Activated CD4-positive, alpha-beta T cell treated with anti-CD3 and anti-CD28 coated beads, Interleukin-10, Interleukin-2, amounts not matched to agents 100 ng/mL and 50 ng/mL, durations not matched to agents 16 hours and 8 hours (primary cell): ENCODE measurements at places on chromosomes 12 and 14.

- DNase-seq, result peak; percentile 18
These were observed 25.1 kb downstream of the TESPA1 start for GRCh38 chr12:54959291-54960018.

DNA sequence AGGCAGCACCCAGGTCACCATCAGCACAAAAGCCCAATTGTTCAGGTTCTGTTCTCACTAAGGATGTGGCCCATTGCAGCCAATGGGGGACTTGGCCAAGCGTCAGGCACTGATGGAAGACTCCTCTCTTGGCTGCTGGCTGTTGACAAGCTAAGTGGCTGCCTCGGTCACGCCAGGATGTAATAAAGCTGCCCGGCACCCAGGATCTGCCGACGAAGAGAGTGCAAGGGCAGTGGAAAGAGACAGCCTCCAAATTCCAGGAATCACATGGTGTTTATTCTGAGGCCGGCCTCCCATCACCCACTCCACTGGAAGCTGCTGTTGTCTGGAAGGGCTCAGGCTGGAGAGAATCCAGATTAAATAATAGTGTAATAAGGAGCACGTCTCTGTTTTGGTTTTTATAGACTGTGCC, 451.8 kb upstream of the TBX3 start:
- DNase-seq, result no peak

DNA sequence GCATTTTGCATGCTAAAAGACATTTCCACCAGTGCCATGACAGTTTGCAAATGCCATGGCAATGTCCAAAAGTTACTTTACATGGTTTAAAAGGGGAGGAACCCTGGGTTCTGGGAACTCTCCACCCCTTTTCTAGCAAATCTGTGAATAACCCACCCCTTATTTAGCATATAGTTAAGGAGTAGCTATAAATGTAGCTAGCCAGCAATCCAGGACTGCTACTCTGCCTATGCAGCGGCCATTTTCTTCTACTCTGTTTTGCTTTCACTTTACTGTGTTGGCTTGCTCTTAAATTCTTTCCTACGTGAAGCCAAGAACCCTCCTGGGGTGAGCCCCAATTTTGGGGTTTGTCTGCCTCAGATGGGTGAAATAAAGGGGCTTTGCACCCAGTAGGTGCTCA, 141.0 kb downstream of the PTPN11 start:
- no peak for DNase-seq

DNA sequence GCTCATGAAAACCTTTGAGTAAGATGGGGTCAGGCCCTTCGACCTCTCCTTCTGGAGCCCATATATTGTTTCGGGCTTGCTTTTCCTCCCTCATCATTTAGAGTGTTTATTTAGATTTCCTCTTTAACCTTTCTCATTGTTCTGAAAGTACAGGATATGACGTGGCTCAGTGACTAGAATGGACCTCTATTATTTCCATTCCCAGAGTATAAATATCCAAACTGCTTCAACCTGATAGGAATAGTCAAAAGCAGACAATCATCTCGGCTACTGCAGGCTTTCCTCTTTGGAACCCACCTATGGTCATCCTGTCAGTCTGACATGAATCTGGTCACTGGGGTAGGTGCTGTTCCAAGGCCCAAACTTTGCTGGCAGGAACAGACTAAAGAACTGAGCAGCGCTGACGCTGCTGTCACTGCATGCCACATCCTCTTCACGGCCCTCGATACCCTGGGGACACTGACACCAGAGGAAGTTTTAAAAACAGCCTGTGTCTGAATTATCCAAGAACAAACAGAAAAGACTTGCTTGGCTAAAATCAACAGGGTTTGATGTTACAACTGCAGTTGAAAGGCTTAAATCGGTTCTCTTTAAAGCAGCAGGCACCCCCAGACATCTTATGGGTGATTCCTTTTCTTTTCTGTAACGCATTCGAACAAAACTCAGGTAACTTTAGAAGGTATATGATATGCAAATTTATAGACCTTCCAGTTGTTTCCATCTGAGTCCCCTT, 5.0 kb upstream of the DDX47 start:
- DNase-seq, result peak; percentile 73

DNA sequence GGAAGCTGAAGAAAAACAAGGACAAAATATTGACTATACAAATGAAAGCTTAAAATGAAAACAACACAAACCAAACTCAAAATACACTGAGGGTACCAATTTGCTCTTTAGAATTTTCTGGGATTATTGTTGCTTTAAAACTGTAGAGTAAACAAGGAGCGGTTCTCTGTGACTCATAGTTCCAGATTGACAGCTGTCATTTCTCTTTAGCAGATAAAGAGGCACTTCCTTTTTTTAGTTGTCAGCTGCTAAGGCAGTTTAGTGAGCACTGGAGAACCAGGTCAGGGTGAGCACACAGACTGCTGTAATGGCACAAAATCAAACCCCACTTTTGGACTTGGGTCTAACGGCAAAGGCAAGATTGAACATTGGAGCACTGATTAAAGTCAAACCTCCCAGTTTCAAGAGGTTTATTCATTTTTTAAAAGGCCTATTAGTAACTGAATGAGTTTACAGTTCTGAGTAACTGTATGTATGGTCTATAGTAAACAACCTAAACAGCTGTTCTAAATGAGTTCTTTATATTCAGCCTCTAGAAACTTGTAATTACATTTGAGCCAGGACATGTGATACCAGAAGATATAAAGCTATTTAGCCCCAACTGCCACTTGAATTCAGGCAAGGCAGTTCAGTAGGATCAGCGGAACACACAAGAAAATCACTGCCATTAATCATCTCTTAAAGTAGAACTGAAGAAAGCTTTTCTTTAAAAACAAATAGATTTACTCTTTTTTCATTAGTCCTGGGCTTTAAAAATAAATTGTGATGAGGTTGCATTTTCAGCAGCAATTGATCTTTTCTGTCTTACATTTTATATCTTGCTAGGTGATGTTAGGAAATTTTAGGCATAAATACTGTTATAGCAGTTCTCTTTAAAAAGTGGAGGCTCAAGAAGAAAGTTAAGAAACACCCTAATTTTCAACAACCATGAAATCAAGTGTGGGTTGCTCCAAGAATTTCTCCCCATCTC, 71.7 kb upstream of the PRICKLE1 start:
- no peak for DNase-seq

DNA sequence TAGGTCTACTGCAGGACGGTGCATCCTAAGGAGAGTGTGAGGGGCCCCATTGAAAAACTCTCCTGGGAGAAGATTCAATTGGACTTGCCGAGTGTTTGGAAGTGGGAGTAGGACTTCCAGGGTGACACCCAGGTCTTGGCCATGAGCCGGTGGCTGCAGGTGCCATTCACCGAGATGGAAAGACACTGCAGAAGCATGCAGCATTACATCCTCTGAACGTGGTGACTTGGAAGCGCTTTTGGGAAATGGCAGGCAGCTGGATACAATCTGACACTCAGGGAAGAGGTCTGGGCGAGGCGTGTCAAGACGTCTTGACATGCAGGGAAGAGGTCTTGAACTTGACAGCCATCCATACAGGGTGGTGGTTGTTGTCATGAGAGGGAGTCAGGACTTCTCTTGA, 126.9 kb downstream of the PAPOLA start:
- DNase-seq, result no peak

DNA sequence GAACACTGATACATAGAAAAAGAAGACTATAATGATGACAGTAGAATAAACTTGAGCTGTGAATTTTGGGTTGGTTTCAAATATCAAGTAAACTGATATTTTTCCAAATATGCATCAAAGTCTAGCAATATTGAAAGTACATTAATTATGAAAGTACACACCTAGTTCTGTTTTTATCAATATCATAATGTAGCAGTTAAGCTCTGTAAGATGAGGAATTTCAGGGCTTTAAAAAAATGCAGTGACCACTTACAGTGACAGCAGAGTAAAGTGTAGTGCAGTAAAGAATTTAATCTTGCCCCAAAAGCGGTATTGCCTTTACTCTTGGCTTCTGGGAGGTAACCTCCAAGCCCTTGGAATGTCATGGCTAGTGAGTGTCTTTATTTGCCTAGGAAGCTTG, 102.9 kb upstream of the ABCD2 start:
- peak; percentile 70 for DNase-seq

- DNase-seq, result no peak
These were observed 39.4 kb downstream of the TCHP start for GRCh38 chr12:109939504-109939903.

DNA sequence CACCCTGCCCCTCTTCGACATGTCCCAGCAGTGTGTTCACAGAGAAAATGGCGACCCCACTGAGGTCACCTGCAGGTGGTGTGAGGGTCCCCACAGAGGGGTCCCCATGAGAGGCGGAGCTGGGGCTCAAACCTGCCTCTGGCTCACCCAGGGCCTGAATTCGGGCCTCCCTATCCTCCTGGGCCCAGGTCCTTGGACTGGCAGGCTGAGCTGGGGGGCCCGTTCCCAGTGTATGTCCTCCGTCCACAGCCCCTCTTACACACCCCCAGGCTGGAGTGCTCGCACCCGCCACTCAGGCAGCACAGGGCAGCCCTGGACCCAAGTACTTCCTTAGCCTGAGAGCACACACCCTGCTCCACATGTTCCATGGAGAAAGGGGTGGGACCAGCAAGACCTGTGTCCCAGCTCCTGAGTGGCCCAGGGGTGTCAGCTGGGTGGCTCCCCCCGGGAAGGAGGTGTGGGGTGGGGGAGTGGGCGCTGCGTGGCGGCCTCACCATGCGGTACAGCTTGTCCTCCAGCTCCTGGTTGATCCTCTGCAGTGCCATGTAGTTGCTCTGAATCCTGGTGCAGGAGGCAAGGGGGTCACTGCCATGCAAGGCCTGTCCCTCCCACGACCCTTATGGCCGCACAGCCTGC, 42.6 kb downstream of the BEGAIN start:
- no peak for DNase-seq

GRCh38 chr12:96824838-96825236, 82.2 kb upstream of the NEDD1 start:
- no peak for DNase-seq

DNA sequence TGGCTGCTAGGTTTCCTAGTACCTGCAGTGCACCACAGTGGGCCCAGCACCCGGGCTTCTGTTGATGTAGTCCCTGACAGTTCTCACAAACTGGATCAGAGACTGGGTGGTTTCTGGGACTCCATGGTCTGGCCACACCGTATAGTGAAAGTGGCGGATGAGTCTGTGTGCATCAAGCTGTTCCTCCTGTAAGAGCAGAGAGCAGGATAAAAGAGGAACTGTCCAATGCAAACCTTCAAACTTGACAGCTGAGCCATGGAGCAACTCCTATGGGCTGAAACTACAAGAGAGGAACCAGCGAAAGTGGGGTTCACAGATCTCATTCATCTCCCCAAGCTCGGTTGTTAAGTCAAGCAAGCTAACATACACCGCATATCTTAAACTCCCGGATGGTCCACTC, 102.8 kb downstream of the PTPRB start:
- DNase-seq, result no peak

DNA sequence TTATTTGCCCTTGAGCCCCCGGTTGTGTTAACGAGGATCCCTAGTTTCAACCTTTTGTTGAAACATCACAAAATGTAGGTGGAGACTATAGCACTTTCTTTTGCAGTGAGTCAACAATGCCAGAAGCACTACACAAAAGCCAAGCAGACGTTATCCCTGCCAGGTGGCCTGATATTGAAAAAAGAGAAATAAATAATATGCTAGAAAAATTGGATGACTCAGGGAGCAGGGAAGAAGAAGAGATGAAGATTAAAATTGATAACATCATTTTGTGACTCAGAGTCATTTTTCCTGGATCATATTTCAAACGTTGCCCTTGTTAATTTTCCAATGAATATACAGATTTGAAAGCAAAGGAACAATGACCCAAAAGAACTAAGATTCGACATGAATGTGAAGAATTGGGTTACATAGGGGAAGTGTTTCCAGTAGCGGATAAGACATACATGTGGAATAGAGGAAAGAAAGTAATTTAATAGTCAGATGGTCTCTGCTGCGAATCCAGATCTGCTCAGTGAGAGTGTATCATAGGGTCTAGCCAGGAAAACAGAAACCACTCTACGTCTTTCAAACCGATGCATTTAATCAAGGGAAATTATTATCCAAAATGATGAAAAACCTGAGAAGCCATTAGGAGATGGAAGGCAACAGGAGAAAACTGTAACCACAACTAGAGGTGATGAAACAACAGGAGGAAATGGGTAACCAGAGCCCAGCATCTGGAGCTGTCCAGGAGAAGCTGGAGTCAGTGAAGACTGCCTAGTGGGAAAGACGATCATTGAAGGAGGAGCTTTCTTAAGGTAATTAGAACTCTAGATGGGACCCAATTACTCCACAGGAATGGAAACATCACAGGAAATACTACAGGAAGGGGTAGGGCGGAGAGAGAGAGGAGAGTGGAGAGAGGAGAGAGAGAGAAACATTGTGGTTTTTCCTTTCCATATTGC, 57.9 kb downstream of the RERG start:
- no peak for DNase-seq

- DNase-seq, result peak; percentile 95
These were observed at the start of gene SLC2A3 for GRCh38 chr12:7935590-7936581. Gene SLC2A3 (minus strand): TSS chr12:7936187. CDS start chr12:7936034, 153 bp downstream.

GRCh38 chr14:86779416-86779815, 1213.6 kb downstream of the GALC start:
- no peak for DNase-seq

DNA sequence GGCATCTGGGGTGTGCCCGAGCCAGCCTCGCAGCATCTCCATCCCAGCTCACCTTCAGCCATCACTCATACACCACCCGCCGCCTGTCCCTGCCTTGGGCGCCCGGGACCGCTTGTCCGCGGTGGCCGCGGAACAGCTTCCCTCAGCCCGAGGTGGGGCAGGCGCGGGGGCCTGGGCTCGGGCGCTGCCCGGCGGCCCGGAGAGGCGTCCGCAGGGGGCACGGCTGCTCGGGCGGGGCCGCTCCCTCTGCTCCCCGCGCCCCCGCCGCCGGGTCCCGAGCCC, 430 bp downstream of the SLC41A2 start:
- DNase-seq, result peak; percentile 37

DNA sequence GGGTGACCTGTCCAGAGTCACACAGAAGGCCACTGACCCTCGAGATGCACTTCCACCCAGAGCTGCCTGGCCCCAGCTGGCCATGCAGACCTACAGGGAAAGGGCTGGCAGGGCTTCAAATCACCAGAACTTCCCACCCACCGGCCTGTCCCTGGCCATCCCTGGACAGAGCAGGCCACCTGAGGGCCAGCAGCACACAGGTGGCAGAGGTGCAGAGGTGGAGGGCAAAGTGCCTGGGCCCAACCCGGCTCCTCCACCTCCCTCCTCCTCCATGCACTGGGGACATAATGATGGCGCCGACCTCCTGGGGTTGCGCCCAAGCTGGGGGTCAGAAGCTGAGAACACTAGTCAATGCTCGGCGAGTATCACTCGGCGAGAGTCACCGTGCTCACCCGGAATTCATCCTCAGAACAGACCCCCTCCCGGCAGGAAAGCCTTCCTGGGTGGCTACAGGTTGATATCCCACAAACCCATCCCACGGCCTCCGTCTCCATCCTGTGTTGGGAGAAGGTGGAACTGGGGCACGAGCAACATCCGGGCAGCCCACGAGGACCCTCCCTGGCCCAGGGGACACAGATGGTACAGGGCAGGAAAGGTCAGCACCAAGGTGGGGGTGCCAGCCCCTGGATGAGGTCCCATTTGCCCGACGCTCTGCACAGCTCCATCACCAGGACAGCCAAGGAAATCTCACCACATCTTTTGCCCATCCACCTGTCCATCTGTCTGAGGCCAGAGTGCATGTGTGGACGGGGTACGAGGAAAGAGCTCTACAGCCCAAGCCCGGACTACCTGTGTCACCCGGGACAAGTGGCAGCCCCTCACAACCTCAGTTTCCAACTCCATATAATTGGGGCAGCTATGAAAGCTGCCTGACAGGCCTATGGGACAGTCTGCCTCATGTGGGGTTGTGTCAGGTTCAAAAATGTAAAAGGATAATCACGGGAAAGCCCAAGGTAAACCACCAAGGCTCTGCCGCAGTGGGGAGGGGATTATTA, 10.8 kb downstream of the BEGAIN start:
- DNase-seq, result no peak
